ENCODE measurements at places on chromosomes 1 and 21. TPM values are rescaled to one million over a fixed set of nuclear protein-coding genes. Genes with fewer than 3 reads are reported as not detected.
A peak's percentile ranks its signal among the peaks of the same experiment; 100 is the strongest.

Gene NCAM2
- total RNA-seq: 34.0 TPM

DNA sequence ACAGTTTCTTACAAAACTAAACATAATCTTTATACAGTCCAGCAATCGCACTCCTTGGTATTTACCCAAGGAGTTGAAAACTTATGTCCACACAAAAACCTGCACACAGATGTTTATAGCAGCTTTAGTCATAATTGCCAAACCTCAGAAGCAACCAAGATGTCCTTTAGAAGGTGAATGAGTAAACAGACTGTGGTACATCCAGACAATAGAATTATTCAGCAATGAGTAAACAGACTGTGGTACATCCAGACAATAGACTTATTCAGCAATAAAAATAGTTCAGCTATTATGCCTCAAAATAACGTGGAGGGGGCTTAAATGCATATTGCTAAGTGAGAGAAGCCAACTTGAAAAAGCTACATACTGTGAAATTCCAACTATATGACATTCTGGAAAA is 87.0 kb upstream of the GALNT2 start:
- DNase-seq: no peak

- DNase-seq: no peak
Measured at GRCh38 chr1:156693848-156694689, 11.3 kb downstream of the CRABP2 start.

Gene DDOST
- 244 TPM for total RNA-seq

Gene CYP4B1
- total RNA-seq: 0.27 TPM

- DNase-seq: no peak
Measured at GRCh38 chr21:45826676-45827301, 154.8 kb upstream of the COL6A1 start.

- no peak for DNase-seq
Measured at GRCh38 chr1:53359934-53360276, 32.0 kb upstream of the LRP8 start.

DNA sequence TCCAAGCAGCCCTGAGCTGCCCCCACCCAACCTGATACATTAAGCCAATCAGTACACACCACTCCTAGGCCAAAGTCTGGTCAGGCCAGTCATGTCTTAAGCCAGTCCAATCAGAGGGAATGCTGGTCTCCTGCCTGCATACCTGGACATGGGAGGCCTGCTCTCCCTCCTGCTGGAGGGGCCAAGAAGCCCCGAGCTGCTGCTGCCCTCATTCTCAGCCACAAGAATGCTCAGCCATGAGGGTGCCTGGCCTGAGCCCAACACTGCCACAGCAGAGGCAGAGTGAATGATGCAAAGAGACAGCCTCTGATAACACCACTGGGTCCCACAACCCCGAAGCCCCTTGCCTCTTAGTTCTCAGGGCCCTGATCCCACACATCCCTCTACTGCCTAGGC is 23.0 kb downstream of the CHD5 start:
- DNase-seq: no peak

Gene COL8A2
- 10.5 TPM for total RNA-seq

DNA sequence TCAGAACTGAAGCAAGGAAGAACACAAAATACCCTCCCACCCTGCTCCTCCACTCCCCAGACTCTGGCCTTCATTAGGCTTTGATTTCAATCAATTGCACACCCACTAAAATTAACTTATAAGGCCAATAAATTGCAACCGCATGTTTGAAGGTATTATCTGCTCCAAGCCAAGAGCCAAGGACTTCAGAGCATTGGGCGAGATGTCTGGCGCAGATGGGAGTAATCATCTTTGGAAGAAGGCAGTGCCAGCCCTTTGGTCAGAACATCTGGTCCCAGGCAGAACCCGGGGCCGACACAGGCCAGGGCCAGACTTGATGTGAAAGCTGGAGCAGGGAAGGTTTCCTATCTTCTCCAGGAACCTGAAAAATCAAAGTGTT is 60.0 kb downstream of the SLC66A1 start:
- no peak for DNase-seq

- DNase-seq: no peak
Measured at GRCh38 chr1:75797606-75798216, 1.0 kb downstream of the MSH4 start.

- peak; percentile 43 for DNase-seq
Measured at GRCh38 chr1:64505232-64505943, 35.5 kb downstream of the CACHD1 start.

DNA sequence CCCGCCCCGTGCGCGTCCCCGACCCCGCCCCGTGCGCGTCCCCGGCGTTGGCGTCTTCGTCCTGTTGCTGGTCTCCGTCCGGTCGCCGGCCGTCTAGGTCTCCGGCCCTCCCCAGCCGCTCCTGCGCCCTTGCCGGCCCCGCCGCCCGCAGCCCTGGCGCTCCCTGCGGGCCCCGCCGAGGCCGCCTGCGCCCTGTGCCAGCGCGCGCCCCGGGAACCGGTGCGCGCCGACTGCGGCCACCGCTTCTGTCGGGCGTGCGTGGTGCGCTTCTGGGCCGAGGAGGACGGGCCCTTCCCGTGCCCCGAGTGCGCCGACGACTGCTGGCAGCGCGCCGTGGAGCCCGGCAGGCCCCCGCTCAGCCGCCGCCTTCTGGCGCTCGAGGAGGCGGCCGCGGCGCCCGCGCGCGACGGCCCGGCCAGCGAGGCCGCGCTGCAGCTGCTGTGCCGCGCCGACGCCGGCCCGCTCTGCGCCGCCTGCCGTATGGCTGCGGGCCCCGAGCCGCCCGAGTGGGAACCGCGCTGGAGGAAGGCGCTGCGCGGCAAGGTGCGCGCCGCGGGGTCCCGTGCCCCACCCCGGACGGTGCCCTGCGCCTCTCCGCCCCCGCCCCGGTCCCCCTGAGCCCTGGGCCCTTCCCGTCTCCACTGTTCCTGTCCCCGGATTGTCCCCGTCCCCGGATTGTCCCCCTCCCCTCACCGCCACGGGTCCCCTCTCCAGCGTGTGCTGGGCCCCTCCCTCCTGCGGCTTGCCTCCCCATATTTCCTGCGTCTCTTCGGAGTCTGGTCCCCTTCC is at the start of gene RNF187:
TSS of gene RNF187 (plus strand) at position 47 of the 789 bp plus-strand sequence.
- peak; percentile 89 for DNase-seq

DNA sequence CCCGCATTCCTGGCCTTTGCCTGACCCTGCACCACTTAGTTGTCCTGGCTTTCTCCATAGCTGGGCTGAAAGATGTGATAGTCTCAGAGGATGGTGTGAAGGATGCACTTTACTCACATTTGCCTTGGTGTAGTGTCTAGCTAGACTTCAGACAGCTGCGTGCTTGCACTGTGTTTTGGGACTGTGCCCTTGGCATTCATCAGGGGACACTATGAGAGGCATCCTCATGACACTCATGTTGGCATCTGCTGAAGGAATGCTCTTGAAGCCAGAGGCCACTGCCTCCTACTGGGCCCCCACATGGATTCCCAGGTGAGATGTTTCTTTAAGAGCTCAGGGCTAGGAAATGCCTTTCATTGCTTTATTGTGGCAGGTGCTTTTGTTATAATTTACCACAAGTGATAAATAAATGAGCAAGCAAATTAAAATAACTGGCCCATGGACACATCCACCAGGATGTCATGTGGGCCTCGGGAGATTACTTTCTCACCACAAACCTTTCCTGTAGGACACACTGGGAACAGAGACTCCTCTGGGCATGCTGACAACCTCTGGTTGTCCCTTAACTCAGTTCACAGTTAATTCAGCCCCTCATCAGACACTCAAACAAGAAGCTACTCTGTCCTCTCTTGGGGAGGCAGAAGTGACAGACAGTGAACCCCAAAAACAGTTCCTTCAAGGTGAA is 99.4 kb upstream of the SPATA6 start:
- DNase-seq: no peak

- DNase-seq: no peak
Measured at GRCh38 chr1:45843474-45843905, 40.1 kb downstream of the MAST2 start.

- DNase-seq: no peak
Measured at GRCh38 chr1:203041351-203041932, 15.2 kb downstream of the PPFIA4 start.

DNA sequence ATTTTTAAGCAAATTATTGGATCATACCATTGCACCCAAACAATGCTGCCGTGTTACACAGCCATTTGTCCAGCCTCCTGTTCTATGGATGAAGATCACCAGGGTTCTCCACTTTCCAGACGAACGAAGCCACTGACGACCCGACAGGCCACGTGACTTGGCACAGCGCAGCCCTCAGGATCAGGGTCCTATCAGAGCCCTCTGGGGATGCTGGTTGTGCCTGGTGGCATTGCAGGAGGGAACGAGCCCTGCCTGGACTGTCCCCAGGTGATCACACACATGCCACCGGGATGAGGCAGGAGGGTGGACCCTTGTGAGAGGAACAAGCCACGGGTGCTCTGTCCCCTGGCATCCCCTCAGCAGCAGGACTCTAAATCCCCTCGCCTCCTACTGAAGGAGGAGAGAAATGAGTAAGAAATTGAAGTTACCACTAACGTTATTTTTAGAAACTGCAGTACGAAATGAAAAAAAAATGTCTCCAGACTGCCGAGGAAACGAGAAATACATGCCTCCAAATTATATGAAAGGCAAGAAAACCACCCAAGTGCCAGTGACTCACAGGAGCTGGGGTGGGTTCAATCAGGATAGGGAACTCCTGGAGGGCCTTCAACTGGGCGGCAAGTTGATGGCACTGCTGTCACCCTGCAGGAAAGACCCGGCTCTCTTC is 58.7 kb upstream of the PDE9A start:
- DNase-seq: no peak

Gene FMOD
- total RNA-seq: 86.0 TPM

Gene PDE9A
- 26.5 TPM for total RNA-seq

DNA sequence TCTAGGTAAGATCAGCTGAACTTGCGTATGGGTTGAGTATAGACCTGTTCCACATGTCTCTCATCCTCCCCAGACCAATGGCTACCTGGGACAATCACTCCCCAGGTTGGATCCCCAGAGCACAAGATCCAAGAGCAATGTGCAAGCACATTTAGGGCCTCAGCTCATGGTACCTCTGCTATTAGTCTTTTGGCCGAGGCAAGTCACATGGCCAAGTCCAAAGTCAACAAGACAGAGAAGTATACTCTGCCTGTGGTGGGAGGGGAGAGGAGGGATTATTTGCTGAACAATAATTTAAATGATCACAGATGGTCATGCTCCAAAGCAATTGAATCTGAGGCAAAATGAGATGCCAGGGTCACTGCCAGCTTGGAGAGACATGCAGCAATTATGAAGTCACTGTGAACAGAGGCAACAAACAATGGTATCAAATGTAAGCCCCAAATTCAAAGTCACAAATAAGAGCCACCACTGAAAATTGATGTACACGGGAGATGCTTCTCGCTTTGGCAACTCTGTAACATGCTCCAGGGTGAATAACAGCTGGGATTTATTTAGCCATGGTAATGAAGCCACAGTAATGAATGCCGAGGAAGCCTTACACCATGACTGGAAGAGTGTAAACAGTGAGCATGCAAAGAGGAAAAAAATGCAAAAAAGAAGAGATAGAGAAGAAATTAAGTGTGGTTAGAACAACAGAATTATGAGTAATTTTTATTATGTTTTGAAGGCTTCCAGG is 149.1 kb downstream of the ZNF281 start:
- DNase-seq: no peak

- no peak for DNase-seq
Measured at GRCh38 chr1:38029081-38029681, 16.6 kb downstream of the UTP11 start.

- DNase-seq: no peak
Measured at GRCh38 chr1:5265438-5266075, 611.1 kb downstream of the AJAP1 start.
